ENCODE measurements at places on chromosomes 7 and 10.

GRCh38 chr7:107661081-107661864 lies 645 bp downstream of the SLC26A4 start:
- peak; percentile 31 for DNase-seq

DNA sequence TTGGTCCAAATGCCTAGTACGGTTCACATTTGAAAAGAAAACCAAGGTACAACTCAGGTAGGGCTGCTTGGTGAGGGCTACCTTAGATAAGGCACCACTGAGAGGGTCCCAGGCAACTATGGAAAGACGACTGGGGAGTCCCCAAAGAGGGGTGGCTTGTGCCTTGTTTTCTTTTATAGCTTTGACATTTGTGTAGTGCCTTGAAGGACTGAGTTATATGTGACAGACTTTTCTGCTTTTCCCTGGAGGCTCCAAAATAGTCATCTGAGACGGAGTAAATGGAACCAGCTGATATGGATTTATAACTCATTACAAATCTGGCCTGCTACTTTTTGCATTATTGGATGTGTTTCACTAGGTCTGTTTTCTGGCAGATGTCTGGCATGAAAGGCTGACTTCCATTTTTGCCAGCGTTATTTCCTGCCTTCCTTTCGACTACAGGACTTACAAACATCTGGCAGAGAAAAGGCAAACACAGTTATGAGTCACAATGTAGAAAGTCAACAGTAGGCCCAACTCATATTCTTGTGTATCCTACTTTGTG lies 88.2 kb upstream of the IMMP2L start:
- peak; percentile 41 for DNase-seq

GRCh38 chr7:14125998-14126397 lies 136.5 kb upstream of the ETV1 start:
- no peak for DNase-seq

GRCh38 chr10:67492317-67493019 lies 203.5 kb downstream of the CTNNA3 start:
- no peak for DNase-seq

GRCh38 chr7:17520941-17521340 lies 222.5 kb downstream of the AHR start:
- no peak for DNase-seq

DNA sequence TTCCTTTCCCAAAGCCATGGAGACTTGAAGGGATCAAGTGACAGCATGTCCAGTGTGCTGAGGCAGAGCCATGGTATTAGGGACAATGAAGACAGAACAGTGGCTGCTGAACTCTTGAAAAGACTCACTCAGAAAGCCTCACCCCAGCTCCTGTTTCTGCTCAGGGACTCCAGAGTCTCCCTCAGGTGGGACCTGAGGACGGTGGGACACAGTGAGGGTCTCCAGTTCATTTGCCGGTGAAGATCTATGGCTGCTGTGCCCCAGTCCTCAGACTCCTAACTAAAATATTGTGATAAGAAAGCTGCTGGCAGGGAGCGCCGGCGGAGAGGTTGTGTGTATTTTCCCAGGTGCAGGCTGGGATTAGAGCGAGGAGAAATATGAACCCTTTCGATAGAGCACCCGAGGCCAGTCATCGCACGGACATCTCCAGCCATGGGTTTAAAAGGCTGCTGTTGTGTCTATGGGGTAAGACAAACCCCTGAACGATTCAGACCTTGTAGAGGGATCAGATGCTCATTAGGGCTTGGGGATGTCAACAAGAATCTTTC lies 57.2 kb downstream of the C7orf25 start:
- no peak for DNase-seq

GRCh38 chr10:49076319-49076718 lies 39.0 kb downstream of the VSTM4 start:
- no peak for DNase-seq

DNA sequence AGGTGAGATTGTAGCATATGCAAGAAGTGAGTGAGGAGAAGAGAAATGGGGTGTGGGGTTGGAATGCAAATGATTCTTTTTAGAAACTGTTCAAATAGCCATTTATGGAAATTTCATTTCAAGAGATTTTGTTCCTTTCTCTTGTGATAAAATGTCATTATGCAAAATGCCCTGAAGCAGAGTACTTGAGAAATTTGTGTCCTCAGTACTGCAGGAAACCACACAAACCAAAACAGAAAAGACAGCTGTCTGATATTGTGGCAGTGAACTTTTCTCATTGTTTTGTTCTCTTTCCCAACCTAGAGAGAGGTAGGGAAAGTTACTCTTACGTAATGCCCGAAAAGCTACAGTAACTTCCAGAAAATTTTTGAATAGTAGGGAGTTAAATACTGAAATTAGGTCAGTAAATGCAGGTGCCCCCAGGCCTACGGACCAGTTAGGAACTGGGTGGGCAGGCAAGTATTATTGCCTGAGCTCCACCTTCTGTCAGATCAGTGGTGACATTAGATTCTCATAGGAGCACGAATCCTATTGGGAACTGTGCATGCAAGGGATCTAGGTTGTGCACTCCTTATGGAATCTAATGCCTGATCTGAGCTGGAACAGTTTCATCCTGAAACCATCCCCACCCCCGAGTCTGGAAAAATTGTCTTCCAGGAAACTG lies 34.0 kb downstream of the DLD start:
- DNase-seq: no peak

- no peak for DNase-seq
Observed at GRCh38 chr10:18000601-18001000, 48.9 kb downstream of the SLC39A12 start.

DNA sequence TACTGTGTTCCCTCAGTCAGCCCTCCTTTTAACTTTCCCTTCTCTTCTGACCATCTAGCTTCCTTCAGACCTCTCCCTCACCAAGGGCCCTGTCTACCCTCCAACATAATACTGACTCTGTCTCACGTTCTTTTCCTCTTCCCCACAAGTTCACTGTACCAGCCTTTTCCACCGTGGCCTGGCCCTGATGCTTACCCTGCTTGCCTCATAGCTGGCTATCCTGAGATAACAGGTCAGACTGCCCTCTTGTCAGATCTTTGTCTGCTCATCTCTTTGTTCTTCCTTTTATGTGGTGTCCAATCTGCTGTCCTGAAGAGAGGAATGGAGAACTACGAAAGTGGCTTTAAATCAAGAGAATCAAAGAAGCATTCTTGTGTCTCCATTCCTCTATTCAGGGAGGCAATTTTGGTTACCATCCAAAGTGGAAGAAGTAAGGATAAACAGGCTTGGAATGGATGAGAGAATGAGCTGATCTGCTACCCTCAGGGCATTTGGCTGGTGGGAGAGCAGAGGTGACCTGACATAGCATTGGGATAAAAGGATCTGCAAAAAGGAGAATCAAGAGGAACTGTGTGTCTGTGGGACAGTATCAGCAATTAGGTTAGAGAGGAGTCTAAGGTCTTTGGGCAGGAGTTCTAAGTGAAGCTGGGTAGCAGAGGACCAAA lies 8.1 kb downstream of the BTAF1 start:
- DNase-seq: no peak

- DNase-seq: no peak
Observed at GRCh38 chr7:8221567-8221966, 40.4 kb downstream of the ICA1 start.

- no peak for DNase-seq
Observed at GRCh38 chr10:106706127-106706526, 458.4 kb downstream of the SORCS1 start.

DNA sequence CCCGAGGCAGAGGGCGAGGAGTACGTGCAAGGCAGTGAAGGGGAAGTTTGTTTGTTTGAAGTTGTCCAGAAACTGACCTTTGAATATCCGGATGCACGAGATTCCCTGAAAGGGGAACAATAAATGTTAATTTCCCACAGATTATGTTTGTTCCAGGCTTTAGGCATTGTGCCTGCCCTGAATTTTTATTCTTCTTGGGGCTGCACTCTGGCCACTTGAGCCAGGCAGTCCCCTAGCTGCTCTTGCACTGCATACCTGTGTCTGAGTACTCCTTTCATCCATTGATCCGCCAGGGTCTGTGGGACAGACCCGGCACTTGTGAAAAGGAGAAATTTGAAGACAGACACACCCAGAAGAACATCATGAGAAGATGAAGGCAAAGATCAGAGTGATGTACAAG lies 343.5 kb upstream of the FOXK1 start:
- DNase-seq: no peak

DNA sequence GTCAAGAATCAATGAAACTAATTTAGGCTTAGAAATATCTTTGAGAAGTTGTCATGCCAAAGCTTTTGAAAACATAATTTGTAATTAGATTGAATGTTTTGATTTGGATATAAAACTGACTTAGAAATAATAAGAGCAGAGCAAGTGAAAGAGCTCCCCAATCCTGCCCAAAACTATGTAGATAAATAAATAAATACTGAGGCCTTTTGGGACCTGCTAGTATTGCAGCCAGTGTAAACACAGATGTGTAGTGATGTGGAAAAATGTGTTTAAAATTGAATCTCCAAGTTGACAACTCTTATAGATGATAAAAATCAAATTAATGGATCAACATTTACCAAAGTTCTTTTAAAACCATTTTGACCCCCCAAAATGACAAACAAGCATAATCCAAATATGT lies 896.1 kb downstream of the CNTNAP2 start:
- DNase-seq: peak; percentile 29

GRCh38 chr7:112069879-112070321 lies 136.3 kb downstream of the DOCK4 start:
- DNase-seq: no peak

DNA sequence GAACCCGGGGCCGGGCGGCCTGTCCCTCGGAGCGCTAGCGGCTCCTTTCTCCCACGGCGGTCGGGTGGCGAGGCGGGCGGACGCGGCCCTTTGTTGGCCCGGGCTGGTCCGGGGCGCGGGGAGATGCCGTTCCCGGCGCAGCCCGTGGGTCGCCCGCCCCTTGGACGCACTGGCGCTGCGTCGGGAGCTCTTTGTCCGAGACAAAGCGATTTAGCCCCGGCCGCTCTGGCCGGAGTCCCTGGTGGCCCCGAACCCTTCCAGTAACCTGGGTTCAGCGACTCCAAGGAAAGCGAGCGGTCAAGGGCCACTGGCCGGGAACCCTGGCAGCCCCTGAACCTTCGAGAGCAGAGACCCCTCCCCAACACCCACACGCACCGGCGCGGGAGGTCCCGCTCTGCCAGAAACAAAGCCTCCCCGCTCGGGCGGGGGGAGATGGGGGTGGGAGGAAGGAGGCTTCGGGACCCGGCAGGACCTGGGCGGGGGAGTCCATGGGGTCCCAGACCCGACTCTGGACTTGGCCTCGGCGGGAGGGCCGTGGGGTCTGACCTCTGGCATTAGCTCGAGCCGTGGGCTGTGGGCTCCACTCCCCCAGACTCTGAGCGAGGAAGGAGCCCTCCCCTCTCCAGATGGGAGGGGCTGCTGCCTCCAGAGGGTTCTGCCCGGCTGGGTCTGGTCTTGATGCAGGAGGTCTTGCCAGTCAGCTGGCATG lies 836 bp downstream of the DPYSL4 start:
- no peak for DNase-seq

- peak; percentile 32 for DNase-seq
Observed at GRCh38 chr7:75688200-75689136, 50.3 kb downstream of the HIP1 start.

DNA sequence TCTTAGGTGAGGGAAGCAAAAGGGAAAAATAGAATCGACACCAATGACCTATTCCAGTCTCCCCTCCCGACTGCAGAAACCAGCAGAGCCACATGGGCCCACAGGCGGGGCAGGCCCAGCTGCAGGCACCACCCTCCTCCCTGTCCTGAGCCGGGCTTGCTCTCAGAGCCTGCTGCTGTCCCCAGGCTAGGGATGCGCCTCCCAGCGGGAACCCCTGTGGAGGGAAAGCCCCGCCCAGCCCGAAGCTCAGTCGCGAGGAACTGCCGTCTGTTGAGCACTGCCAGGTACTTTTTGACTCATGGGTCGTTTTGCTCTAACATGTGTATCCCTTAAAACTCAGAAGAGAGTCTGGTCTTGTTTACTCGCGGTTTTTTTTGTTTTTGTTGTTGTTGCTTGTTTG lies 124.5 kb upstream of the RET start:
- no peak for DNase-seq

- no peak for DNase-seq
Observed at GRCh38 chr10:133045556-133046389, 42.0 kb upstream of the ADGRA1 start.

- DNase-seq: no peak
Observed at GRCh38 chr7:35508623-35509400, 186.1 kb downstream of the HERPUD2 start.

- DNase-seq: peak; percentile 8
Observed at GRCh38 chr10:77763453-77764430, 126.1 kb upstream of the KCNMA1 start.

DNA sequence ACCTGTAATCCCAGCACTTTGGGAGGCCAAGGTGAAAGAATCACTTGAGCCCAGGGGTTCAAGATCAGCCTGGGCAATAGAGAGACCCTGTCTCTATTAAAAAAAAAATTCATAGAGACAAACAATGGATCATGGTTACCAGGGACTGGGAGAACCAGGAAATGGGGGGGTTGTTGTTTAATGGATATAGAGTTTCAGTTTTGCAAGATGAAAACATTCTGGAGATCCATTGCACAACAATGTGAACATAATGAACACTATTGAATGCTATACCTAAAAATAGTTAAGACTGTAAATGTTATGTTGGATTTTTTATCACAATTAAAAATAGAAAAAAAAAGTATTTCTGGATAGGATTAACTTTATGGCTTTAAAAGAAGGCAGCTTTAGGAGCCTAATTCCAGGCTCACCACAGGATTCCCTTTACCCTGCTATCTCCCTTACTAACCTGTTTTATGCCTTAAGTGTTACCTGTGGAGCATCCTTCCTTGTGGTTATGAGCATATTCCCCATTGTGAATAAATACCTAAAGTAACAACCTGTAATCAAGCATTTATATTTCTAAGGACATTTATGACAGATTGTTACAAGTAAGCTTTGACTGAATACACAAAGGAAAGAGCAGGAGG lies 45.1 kb upstream of the SGCE start:
- no peak for DNase-seq

- no peak for DNase-seq
Observed at GRCh38 chr7:122764902-122765301, 62.2 kb upstream of the RNF148 start.

DNA sequence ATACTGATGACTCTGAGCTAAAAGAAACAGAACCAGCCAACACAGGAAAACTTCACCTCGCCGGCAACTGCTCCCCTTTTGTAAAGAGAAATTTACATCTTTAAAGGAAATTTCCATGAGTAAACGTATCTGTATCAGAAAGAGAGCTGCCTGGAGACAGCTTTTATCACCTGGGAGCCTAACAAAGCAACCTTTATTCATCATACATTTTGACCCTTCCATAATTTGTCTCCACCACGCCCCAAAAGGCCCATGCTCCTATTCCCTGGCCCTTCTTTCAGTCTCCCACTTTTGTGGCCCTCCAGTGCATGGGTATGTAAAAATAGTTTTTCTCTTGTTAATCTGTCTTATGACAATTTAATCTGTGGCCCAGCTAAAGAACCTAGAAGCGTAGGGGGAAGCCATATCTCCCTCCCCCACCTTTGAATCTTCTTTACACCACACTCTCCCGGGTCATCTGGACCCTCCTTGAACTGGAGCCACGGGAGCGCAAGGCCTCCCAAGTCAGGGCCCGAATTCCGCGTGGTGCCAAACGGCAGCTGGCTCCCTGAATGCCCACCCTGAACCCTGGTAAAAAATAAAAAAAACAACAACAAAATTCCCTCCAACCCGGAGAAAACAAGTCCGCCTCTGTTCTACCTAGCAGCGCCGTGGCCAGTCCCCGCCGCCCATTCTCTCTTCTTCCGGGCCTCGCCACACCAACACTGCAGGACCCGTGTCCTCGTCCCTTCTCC lies 15.4 kb upstream of the FKBP9 start:
- peak; percentile 19 for DNase-seq

- no peak for DNase-seq
Observed at GRCh38 chr7:1158203-1159126, 1.5 kb downstream of the ZFAND2A start.
